ENCODE measurements at places on chromosomes 7 and 10.

GRCh38 chr10:94320285-94320914 lies 42.3 kb downstream of the NOC3L start:
- peak; percentile 34 for DNase-seq

GRCh38 chr7:74503061-74503460 lies 49.4 kb downstream of the GTF2IRD1 start:
- no peak for DNase-seq

GRCh38 chr10:62348029-62348428 lies 26.1 kb upstream of the ZNF365 start:
- no peak for DNase-seq

DNA sequence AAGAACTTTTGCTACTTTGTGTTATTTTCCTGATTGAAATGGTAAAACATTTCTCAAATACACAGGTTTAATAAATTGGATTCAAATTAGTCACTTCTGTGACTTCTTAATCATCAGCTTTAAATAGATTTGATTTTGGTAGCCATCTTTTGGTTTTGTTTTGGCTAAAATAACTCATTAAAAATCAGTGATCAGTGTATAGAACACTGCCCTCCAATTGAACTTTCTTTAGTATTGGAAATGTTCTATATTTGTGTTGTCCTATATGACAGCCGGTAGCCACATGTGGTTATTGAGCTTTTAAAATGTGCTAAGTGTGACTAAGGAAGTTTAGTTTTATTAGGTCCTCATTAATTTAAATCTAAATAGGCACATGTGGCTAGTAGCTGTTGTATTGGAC lies 50.4 kb downstream of the GLCCI1 start:
- no peak for DNase-seq

GRCh38 chr10:60573336-60573735 lies 183.7 kb upstream of the ANK3 start:
- no peak for DNase-seq

- DNase-seq, result peak; percentile 44
Measured at GRCh38 chr7:95190515-95190914, 133.8 kb downstream of the PON1 start.

DNA sequence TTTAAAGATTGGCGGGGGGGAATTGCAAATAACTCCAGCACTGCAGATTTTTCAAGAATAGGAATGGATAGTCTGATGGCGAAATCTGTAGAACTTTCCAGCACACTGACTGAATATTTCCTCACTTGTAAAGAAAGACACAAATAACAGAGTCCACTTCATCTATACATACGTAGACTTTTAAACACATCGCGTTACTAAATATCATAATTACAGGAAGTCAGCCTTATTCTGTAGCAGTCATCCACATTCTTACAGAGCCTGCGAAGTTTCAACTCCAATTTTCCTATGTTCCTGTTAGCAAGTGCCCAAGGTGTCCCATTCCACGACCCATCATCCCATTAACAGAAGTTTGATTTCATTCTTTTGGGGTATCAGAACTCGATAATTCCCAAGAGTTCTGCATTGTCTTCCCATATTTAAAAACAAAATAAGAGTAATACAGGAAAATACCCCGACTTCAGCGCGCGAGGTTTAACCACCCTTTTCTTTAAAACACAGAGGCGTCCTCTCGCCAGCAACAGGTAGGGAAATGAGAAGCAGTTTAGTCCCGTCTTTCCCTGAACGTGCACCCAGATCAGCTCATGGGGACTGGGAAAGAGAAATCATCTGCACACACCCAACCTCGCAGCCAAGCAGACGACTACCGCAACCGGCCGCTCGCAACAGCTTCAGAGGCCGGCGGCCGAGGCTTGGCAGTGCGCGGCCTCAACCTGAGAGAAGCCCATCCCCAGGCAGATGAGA lies 880 bp downstream of the HERC4 start:
- peak; percentile 45 for DNase-seq

DNA sequence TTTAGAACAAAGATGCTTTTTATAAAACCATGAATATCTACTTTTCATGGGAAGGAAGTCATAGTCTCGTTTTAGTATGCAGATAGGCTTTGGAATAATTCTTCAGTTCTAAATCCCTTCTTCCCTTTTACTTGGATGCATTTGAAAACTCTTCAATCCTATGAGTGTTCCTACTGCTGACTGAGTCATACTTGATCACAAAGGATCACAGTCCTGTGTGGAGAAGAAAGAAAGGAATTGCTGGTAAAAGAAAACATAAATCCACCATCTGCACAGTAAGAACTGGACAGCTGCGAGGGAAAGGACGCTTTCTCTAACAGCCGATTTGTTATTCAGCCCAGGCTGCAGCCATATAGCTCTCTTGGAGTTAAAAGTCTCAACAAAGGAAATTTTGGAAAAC lies 209.9 kb downstream of the SEMA3E start:
- no peak for DNase-seq

- no peak for DNase-seq
Measured at GRCh38 chr10:116627386-116627933, 6.7 kb downstream of the PNLIPRP2 start.

DNA sequence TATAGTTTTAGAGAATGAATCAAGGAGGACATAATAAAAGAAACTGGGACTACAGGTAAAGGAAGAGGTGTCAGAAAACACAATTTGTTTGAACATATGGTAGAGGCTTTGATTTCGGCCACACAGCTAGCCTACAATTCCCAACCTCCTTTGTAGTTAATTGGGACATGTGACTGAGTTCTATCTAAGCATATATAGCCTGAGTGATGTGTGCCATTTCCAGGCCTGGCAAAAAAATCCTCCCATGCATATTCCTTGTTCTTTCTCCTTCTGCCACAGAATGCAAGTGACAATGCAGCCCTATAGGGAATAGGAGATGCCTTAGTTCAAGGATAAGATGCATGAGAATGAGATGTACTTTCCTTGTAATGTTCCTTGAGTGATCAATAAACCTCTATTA lies 590.7 kb upstream of the STEAP1 start:
- DNase-seq, result no peak

- no peak for DNase-seq
Measured at GRCh38 chr10:43208147-43209073, 58.5 kb downstream of the RASGEF1A start.

- peak; percentile 80 for DNase-seq
Measured at GRCh38 chr10:87578842-87579401, 74.2 kb downstream of the MINPP1 start.

GRCh38 chr10:15053061-15053460 lies 9.3 kb downstream of the OLAH start:
- DNase-seq, result no peak

DNA sequence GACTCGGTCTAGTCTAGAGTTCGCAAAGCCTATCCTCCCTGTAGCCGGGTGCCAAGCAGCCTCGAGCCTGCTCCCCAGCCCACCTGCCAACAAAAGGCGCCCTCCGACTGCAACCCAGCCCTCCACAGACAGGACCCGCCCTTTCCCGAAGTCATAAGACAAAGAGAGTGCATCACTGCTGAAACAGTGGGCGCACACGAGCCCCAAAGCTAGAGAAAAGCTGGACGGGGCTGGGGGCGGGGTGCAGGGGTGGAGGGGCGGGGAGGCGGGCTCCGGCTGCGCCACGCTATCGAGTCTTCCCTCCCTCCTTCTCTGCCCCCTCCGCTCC lies 622 bp upstream of the COL1A2 start:
- no peak for DNase-seq

DNA sequence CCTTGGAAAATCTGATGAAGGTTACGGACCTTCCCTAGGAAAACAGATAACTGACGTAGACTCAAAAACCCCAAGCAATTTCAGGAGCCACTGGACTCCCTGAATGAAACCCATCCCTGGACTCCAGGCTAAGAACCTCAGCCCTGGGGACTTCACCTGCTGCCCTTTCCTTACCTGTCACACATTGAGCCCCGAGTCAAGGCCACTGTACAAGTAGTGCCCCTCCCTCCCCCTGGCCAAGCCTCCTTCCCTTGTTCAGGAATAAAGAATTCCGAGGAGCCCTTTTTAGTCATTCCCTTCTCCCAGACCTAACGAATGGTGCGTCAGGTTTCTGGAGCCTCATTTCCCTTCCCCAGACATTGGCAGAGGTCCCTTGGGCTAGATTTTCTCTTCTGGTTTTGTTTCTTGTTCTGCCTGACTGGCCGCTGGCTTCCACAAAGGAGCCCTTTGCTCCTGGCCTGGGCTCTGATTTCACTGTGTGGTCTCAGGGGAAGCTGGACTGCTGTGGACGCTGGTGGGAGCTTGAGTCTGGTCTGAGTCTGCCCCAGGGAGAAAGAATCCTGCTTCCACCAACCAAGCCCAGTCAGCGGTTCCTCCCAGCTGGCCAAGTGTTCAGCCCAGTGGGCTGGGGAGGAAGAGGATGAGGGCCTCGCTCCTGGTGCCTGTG lies 31.7 kb downstream of the ZNF775 start:
- no peak for DNase-seq

- DNase-seq, result no peak
Measured at GRCh38 chr7:107563081-107563774, 492 bp downstream of the COG5 start.

DNA sequence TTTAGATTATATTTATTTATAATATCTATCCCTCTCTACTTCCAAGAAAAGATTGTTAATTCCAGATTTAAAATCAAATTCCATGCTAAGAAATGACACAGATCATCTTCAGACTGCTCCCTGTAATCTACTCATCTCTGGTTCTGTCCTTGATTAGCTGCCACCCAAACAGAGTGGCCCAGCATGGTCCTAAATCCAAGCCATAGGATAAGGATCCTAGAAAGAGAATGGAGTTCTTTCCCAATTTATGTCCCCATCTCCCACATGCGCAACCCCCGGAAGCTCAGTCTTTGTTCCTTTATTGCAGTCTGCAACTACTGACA lies 23.4 kb upstream of the HDAC9 start:
- DNase-seq, result no peak

DNA sequence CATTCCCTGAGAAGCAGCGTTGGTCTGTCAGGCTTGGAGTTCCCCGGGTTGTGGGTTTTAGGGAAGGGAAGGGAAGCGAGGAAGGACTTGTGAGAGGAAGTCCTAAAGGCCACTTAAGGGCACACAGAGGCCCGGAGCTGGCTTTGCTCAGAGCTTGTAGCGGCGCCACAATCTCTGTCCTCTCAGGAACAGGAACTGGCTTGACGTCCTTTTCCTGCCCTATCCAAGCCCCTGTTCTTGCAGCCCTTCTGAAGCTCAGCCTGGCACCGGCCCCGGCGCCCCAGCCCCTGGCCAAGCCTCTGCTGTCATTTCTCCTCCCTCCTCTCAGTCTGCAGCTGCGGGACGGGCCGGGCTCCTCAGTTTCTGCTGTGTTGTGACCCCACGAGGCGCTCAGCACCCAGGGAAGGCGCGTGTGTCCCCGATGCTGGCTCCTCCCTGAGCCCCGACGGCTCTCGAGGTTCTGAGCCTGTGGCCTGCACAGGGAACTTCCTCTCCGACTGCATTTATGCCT lies at the start of gene GIMAP8:
Gene GIMAP8 (plus strand): TSS at position 140 of the 511 bp plus-strand sequence. CDS start 16,069 bp downstream, outside the sequence.
- DNase-seq, result no peak

GRCh38 chr10:113103131-113103840 lies 153.2 kb downstream of the TCF7L2 start:
- peak; percentile 27 for DNase-seq

GRCh38 chr7:151271699-151272355 lies 23.3 kb upstream of the SMARCD3 start:
- DNase-seq, result peak; percentile 73

GRCh38 chr7:129824291-129825208 lies 128.2 kb downstream of the UBE2H start:
- DNase-seq, result peak; percentile 20

DNA sequence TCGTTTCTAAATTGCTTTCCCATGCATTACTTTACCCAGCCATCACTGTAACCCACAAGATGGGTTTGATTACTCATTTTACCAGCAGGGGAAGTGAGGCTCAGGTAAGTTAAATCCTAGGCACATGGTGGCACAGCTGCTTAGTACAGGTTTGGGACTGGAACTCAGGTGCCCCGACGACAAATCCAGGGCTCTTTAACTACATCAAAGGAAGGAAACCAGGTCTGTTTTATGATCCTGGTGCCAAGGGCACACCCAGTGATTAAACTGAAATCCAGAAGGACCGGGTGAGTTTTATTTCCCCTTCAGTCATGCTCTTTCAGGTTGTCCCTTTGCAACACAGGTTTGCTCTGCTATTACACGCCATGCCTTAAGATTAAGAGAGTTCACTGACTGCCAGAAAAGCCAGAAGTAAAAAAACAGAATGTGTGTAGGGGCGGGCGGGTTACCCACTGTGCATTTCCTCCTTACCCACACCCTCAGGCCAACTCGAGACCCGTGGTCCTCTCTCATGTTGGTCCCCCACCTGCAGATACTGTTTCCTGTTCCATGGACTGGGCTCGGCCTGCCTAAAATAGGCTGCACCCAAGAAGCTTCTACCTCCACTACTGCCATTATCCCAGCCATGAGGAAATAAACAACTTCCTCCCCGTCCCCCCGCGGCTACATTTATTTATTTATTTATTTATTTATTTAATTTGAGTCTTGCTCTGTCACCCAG lies 55.1 kb upstream of the KDM7A start:
- no peak for DNase-seq

GRCh38 chr7:156356551-156356950 lies 284.0 kb upstream of the RNF32 start:
- DNase-seq, result no peak

- DNase-seq, result peak; percentile 9
Measured at GRCh38 chr10:119494236-119495020, 48.1 kb downstream of the RGS10 start.

Data from amniotic epithelial cell (primary cell).